ENCODE measurements at places on chromosomes 3 and 15.

GRCh38 chr15:52717924-52718323, 38.7 kb upstream of the ATOSA start:
- no peak for DNase-seq

GRCh38 chr15:88590759-88591158, 30.4 kb upstream of the AEN start:
- no peak for DNase-seq

DNA sequence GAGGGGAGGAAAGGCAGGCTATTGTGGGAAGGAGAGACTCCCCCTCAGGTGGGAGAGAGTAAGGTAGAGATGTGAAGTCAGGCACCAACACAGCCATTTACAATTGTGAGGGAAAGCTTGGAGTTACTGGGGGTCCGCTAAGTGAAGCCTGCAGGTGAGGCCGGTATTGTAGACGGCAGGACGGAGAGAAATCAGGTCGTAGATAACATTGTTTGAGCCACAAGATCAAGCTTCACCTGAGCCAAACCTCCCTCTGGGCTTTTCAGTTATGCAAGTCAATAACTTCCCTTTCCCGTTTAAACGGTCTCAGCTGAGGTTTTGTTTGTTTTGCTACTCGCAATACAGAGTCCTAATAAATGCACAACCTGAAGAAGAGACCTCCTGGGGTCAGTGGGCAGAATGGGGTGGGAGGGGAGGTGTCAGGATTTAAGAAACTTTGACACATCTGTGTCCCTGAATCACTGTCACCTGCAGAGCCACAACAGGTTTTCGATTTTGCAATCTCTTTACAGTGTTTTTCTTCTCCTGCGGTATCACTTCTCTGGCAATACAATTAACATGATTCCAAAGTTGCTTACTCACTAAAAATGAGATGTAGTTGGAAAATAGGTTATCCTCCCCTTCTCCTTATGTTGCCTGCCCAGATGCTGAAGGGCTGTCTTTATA, 72.0 kb upstream of the GLCE start:
- DNase-seq: no peak

GRCh38 chr3:152038490-152038889, 165.0 kb downstream of the SUCNR1 start:
- DNase-seq: no peak

DNA sequence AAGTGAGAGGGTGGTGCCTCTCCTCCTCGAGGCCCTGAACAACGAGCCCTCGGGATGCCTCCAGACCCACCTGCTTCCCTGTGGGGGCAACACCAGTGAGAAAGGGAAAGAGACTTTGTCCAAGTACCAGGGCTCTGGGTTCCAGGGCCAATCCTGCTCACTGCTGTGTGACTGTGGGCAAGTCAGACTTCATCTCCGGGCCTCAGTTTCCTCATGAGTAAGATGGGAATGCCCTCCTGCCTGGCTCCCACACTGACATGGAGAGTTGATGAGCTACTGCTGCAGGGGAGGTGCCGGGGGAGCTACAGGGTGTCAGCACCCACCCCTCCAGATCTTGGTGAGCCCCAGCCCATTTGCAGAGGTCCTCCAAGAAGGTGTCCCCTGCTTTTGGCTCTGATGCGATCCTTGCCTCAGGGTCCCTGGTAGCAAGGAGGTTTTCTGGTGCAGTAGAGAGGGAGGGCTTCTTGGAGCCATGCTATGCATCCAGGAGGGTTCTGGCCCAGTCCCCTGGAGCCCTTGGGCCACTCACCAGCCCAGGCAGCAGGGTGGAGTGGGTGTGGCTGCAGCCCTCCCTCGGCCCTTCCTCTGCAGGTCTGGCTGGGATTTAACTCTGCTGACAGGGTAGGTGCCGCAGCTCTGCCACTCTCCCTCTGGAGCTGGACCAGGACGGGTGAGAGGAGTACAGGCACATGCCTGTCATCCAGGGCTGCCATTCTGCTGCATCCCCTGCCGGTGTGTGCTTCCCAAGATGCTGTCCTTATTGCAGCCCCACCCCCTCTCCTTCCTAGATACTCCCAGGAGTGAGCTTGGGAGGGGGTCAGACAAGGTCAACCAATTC, 26.9 kb downstream of the LOXL1 start:
- no peak for DNase-seq

- DNase-seq: no peak
These were observed 986.5 kb downstream of the ROBO2 start for GRCh38 chr3:78026318-78026828.

GRCh38 chr3:61932499-61932898, 371.1 kb downstream of the PTPRG start:
- no peak for DNase-seq

DNA sequence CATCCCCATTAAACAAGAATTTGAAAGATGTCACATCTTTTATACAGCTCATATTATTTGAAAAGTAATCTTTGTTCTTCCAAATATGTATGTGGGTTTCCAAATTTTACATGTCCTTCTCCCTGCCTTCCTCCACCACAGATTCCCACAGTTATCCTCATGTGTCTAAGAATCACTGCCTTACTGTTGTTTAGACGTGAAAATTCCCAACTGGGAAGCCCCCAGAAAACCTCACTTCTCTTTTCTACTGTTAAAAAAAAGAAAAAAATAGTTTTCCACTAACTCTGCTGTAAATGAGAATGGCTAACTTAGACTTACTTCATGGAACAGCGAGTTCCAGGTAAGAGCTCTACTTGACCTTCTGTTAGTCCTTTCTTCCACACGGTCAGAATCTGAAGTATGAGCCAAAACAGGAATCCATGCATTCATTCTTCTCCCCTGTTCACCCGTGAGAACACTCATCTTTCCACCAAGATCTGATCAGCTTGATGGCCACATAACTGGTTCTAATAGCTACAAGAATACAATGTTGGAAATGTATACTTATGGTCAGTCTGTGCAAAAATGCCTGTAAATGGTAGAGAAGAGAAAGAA, 17.9 kb upstream of the CSTA start:
- no peak for DNase-seq

GRCh38 chr3:139301183-139301582, 42.6 kb upstream of the MRPS22 start:
- DNase-seq: no peak

DNA sequence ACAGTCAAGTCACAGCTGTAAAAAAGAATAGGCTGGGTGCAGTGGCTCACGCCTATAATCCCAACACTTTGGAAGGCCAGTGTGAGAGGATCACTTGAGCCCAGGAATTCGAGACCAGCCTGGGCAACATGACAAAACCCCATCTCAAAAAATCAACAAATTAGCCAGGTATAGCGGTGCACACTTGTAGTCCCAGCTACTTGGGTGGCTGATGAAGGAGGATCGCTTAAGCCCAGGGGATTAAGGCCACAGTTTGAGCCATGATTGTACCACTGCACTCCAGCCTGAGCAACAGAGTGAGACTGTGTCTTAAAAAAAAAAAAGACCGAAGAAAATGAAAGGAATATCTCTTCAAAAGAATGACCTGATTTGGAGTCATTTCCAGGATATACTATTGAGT, 6.6 kb downstream of the HERC1 start:
- no peak for DNase-seq

DNA sequence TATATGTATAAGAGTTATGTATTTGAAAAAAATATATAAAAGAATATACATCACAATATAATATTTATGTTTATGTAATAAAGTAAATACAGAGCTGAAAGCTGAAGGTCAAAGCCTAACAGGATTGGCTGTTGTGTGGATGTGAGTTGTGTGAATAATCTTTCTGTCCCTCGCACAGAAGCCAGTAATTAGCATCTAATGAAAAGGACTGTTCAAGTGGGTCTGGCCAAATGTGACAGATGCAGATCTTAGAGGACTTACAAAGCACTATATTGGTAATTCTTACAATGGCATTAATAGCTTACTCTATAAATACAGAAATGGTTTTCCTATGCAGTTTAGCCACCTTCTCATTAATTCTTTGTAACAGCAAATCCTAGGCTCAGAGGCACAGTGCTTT, 2.4 kb downstream of the MKRN3 start:
- no peak for DNase-seq

GRCh38 chr15:67157521-67158252, 92.3 kb downstream of the SMAD3 start:
- DNase-seq: no peak

DNA sequence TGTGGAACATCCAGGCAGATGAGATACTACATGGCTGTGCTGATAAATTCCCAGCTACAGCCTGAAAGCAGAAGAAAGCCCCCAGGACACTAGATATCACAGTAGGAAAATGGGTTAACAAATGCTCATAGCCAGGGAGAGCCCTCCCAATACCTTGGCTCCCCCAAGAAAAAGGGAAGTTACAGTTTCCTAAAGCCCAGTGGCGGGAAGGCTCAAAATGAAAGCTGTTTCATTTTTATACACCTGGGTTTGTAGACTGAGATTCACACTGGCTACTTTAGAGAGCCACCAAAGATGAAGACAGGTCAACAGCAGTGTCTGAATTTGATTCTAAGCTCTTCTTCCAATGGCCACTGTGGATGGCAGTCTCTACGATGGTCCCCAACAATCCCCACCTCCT, 55.0 kb upstream of the TOPAZ1 start:
- no peak for DNase-seq

DNA sequence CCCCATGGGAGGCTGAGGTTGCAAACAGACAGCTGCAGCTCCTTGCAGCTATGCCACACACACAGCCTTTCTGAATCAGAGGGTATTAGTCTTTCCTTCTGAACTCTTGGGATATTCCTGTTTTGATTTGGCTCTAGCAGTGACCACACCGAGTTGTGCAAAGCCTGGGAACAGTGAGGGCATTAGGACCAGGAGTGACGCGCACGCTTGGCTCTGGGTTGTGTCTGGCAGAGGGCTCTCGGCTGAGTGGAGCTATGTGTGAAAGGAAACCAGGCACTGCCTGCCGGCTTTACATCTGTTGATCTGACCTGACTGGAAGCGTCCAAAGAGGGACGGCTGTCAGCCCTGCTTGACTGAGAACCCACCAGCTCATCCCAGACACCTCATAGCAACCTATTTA, at the start of gene GALNT15:
GALNT15 (plus strand) TSS at position 292 of the 400 bp plus-strand sequence. CDS start 472 bp downstream, outside the sequence.
- DNase-seq: peak; percentile 29

GRCh38 chr15:73515527-73515926, 72.6 kb downstream of the REC114 start:
- DNase-seq: no peak

- DNase-seq: no peak
These were observed 87.5 kb upstream of the CDIN1 start for GRCh38 chr15:36491912-36492311.

- no peak for DNase-seq
These were observed 22.9 kb upstream of the FGF12 start for GRCh38 chr3:192750201-192750600.

DNA sequence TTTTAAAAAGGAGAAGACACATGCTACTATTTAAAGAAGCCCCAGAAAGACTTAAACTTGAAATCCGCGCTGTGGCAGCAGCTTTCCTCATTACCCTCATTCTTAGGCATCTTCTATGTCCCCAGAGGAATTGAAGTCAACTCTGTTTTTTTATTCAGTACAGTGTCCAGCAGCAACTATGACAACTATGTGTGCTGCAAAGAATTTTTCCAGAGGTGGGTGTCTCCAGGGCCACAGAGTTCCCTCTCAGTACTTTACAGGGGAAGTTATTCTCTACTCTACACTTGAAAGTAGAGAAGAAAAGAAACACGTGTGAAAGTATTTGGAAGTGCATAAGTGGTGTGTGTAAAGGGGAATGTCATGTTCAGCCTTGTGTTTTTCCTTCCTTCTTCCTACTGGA, 32.0 kb downstream of the GATM start:
- no peak for DNase-seq

GRCh38 chr3:155548195-155548594, 196.7 kb downstream of the PLCH1 start:
- no peak for DNase-seq
